Stimulated activated CD4-positive, alpha-beta T cell treated with anti-CD3 and anti-CD28 coated beads, TNF-alpha, amount 100 ng/mL, for 1 hour (primary cell): ENCODE measurements at places on chromosomes 2 and 18.
A peak's percentile ranks its signal among the peaks of the same experiment; 100 is the strongest.

DNA sequence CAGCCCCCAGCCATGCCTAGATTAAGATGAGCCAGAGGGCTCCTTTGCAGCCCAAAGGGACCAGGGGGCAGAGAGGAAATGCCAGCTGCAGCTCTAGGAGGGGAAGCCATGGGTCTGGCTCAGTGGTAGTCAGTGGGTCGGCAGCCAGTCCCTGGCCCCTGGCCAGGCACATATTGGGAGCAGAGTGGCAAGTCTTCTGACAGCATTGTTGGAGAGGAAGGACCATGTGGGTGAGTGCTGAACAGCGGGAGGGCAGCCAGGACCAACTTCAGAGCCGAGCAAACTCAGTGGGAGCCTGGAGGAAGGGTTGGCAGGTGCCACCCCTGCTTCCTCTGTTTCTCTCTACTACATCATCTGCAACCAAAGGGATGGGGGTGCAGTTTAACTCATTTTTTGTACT, 140.5 kb upstream of the PELI1 start:
- DNase-seq = no peak

GRCh38 chr2:63642946-63643345, 54.2 kb downstream of the MDH1 start:
- no peak for DNase-seq

GRCh38 chr2:23589220-23589647, 204.3 kb downstream of the KLHL29 start:
- DNase-seq = no peak

GRCh38 chr2:138020432-138020831, 56.2 kb downstream of the HNMT start:
- no peak for DNase-seq

GRCh38 chr2:27264253-27264752, 1.5 kb upstream of the SLC30A3 start:
- DNase-seq = no peak

GRCh38 chr2:54317973-54318372, 61.9 kb upstream of the TSPYL6 start:
- DNase-seq = no peak

DNA sequence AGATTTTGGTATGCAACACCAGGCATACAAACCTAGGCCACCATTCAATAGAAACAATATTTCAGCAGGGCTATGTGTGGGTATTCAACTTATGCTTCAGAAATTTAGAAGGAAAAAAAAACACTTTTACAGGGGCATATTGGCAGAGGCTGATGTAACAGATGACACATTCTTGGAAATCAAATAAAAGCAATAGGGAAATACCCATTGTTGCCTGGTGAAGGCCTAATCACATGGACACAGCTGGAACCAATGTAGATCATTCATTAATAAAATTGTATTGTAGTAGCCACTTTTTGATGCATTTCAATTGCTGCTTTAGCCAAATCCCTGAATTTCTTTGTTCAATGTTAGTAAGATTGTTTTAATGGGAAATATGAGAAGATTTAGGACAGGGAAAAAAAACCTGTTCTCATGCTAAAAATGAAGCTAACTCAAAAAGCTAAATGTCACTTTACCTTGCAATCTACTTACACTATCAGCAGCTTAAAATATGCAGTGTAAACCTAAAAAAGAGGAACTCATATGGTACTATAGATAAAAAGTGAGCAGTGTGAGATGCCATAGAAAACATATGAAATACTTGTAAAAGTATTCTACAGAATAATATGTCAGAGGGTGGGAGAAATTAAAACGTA, 289.4 kb downstream of the ZEB2 start:
- DNase-seq = no peak

GRCh38 chr18:55878224-55878623, 290.2 kb upstream of the TCF4 start:
- DNase-seq = no peak

DNA sequence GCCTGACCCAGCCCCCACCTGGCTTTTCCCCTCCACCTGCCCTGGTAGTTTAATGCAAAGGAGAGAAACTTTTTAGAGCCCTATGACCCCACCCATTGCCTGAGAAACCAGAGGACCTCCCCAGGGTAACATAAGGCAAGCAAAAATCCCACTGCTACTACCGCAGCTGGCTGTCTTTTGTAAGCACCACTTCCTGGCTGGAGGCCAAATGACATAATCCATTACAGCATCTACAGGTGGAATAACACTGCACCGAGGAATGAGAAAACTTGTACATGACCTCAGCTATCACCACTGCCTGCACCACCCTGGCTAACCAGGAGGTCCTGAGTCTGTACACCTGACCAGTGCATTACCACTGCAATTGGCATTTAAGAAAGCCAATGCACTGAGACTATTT, 149.6 kb upstream of the GALNT5 start:
- no peak for DNase-seq

GRCh38 chr2:8431446-8432125, 250.3 kb upstream of the ID2 start:
- no peak for DNase-seq

GRCh38 chr2:106192752-106193689, 1.1 kb downstream of the UXS1 start:
- DNase-seq = peak; percentile 13

GRCh38 chr2:22481486-22482259, 903.3 kb upstream of the KLHL29 start:
- no peak for DNase-seq

- no peak for DNase-seq
These were observed 66.7 kb downstream of the ETAA1 start for GRCh38 chr2:67463810-67464209.

DNA sequence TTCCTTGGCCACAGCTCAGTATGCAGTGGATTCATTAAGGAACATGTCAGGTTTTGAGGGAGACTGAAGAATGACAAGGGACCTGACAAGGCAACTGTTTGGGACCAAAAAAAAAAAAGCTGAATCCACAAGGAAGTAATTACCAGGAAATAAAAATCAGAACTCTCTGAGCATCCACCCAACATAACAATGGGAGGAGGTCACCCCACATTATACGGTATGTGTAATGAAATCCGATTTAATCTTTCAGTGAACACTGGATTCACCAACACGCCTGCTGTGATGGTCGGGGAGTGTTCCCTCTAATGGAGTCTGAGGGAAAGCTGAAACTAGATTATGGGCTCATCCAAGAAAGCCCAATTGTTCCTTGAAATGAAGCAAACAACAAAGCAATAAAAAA, 329.3 kb downstream of the ETAA1 start:
- no peak for DNase-seq

GRCh38 chr2:231611273-231612108, 18.8 kb downstream of the TEX44 start:
- DNase-seq = peak; percentile 30

- no peak for DNase-seq
These were observed 3.2 kb downstream of the XPO1 start for GRCh38 chr2:61534926-61535325.

DNA sequence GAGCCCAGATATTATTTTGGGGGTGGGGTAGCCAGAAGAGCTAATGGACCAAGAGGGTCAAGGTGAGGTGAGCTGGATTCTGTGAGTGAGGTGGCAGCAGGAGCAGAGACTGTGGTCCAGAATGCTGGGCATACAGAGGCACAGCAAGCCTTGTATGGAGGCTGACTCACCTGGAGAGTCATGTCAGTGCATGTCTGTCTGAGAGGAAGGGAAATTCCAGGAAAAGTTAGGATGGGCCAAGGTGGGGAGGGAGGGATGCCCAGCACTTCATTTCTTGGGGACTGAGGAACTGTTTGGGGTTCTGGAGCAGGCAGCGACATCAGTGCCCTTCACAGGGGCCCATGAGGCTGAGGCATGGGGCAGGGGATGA, 21.1 kb downstream of the PER2 start:
- DNase-seq = no peak

DNA sequence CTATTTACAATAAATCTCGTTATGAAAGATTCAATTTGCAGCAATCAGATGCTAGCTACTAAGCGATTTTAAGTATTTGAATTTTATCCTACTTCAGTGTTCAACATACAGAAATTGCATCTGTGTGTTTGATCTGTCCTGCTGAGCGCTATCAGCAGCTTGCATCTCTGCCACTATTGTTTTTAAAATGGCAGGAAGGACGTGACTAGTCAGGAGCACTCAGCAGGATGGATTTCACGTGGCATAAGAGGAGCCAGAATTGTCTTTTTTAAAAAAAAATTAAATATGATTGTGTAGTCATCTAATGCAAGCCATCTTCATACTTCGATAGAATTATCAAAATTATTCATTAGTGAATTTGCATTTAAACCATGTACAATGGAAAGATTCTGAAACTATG, 2.8 kb upstream of the KLHL14 start:
- no peak for DNase-seq

DNA sequence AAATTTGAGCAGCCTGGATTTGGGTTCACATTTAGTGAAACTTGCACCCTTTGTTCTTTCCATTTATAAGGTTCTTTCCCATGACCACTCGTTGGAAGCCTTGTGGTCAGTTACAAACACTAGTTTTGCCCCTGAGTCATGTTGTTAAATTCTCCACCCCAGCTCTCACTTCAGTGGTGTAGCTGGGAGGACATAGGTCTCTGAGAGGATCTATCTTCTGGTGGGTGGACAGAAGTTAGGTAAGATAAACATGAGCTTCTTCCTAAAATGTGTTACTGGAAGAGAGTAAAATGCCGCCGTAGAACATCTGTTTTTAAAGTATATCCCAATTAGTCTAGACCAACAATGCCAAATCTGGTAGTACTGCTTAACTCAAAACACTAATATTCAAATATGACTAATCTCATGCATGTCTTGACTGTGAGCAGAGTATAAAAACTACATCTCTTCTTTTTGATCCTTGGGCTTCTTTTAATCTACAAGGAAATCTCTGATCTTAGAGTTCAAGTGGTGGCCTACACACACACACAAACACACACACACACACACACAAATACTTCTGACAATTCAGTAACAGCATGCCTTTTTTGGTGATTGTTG, 162.6 kb upstream of the FN1 start:
- no peak for DNase-seq

DNA sequence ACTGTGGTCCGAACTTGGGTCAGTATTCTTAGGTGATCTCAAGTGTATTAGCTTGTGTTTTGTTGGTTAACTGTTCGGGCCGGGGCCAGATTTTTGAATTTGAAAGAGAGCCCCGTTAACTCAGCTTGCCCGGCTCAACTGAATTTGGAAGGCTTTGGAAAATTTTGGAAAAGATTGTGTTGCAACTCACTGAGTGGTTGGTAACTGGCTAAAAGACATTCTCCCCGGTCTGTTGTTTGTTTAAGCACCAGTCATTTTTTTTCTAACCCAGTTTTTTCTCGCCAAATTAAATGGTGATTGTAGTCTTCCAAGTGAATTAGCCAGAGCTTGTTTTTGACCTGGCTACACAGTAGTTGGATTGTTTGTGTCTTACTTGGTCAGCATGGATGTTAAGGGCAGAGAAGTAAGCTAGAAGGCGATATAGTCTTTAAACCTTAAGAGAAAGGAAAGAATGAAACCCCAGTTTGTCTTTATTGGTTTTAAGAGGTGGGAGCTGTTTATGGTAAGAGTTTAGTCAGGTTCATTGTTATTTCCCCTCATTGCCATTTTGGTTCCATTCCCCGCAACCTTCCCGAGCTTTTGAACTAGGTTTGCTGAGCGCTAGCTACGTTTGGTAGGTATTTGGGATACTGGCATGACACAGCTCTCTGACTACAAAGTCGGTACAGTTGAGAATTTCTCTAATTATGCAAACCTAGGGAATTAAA, 2.4 kb downstream of the MAP4K4 start:
- DNase-seq = no peak

GRCh38 chr2:131120815-131121317, 15.7 kb downstream of the PLEKHB2 start:
- DNase-seq = no peak

DNA sequence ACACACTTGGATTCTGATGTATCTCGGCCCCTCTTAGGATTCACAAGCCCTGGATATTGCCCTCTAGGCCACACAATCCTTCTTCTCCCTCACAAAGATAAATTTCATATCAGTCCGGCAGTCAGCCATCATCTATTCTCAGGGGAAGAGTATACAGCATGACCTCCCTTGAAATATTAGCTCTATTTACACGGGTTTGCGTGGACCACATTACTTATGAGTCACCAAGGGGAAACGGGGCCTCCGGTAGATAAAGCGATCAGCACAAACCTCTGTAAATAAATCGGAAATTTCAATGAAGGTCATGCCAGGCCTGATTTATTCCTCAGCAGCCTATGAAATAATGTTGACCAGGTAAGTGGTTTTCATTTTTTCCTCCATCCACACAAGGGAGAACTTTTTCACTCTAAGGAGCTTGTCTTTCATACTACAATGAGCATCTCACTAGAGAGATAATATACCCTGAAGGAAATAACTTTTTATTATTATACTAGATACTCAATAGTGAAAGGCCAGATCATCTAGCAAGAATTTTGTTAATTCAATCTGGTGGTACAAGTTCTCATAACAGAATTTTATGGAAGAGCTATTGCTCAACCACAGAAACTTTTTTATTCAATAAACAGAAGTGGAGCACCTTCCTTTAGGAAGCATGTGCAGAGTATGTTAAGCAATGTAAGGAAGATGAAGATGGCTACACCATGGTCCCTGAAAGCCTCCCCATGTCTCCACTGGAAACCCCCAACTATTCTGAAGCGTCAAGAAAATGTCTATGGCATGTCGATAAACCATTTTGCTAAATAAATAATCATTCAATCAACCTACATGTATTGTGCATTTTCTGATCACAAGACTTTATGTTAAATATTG, 125.2 kb upstream of the PIK3C3 start:
- no peak for DNase-seq

- DNase-seq = no peak
These were observed 70.0 kb downstream of the HDAC4 start for GRCh38 chr2:239330836-239331235.

GRCh38 chr2:143522699-143523098, 393.5 kb downstream of the ARHGAP15 start:
- DNase-seq = no peak

- DNase-seq = no peak
These were observed 303.6 kb downstream of the SLC8A1 start for GRCh38 chr2:40148334-40148733.

- DNase-seq = no peak
These were observed 43.2 kb upstream of the CAB39 start for GRCh38 chr2:230669386-230669950.

GRCh38 chr18:22260208-22260820, 90.9 kb downstream of the GATA6 start:
- DNase-seq = no peak

DNA sequence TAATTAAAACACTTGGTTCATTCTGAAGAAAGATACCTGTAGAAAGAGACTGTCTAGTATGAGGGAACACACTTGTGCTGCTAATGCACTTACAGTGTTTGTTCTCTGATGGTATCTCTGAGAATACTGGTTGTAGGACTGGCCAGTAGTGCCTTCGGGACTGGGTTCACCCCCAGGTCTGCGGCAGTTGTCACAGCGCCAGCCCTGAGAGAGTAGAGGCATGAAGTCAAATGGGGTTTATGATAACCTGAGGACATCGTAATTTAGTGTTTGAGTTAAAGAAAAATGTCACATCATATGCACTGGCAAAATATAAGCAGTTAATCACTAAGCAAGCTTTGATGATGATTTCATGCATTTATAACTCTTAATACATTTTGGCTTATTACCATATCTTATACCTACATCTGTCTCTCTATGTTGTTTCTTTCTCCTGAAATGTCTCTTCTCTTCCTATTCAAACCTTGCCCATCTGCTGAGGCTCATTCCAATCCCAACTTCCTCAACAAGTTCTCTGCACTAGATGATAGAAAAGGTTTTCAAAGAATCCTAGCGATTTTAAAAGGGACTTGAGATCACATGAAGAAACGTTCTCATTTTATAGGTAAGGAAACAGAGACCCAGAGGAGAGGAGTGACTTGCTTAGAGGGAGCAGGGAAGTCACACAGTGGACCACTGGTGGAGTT, 50.2 kb downstream of the ATIC start:
- DNase-seq = no peak

- DNase-seq = no peak
These were observed 40.8 kb upstream of the MYO1B start for GRCh38 chr2:191204433-191204832.
